Suppressor macrophage (primary cell): ENCODE measurements at places on chromosomes 16 and 17.

DNA sequence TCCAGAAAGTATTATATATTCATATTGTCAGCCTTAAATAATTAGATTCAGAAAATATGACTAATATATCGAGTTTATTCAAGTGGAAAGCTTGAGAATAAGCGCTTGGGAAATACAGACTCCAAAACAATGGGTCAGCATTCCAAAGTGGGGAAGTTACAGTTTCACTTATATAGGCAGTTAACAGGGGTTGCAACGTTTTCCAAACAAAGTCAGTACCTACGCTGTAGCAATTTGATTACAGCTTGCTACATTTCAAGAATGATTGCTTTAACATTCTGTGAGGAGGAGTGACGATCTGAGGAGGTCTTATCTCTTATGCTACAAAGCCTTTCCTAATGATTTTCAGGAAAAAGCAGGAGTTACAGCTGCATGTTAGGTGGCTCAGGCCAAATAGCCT, 34.2 kb upstream of the HS3ST3A1 start:
- DNase-seq: peak; percentile 64

- DNase-seq: no peak
Measured at GRCh38 chr16:75947626-75948239, 221.4 kb upstream of the CPHXL start.

- DNase-seq: no peak
Measured at GRCh38 chr17:28807925-28808634, 34.5 kb downstream of the FAM222B start.

DNA sequence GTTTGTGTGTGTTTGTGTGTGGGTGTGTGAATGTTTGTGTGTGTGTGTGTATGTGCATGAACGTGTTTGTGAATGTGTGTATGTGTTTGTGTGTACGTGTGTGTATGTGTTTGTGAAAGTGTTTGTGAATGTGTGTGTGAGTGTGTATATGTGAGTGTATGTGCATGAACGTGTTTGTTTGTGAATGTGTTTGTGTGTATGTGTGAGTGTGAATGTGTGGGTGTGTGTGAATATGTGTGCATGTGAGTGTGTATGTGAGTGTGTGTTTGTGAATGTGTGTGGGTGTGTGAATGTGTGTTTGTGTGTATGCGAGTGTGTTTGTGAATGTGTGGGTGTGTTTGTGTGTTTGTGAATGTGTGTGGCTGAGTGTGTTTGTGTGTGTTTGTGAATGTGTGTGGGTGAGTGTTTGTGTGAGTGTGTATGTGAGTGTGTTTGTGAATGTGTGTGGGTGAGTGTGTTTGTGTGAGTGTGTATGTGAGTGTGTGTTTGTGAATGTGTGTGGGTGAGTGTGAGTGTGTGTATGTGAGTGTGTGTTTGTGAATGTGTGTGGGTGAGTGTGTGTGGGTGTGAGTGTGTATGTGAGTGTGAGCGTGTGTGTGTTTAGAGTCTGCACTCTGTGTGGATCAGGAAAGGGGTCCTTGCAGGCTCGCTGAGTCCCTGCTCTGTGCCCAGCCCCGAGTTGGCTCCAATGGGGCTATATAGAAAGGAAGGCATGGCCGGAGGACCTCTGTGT, 890 bp upstream of the CD300A start:
- DNase-seq: no peak

DNA sequence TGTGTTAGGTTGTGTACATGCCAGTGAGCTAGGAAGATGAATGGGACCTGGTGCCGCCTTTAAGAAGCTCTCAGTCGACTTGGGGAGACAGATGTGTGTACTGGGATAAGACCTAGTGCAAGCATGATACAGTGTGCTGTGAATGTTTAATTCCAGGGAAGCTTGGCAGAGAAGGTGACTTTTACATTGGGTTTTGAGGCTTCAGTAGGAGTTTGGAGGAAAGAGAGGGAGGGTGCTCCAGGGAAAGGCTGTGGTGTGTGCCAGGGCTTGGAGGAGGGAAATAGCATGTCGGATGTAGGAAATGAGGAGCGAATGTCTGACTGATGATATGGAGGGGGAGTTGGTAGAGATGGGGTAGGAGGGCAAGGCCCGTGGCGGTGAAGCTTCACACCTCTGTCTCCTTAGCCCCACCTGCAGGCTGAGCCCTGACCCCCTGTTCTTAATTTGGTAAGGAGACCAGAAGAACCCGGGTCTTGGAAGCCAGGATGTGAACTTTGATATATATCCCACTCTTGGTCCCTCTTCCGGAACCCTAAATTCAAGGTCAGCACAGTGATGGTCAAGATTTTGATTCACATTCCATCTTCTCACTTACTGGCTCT, 76.6 kb downstream of the PLCG2 start:
- no peak for DNase-seq

- no peak for DNase-seq
Measured at GRCh38 chr17:885971-886571, 93.5 kb downstream of the NXN start.

DNA sequence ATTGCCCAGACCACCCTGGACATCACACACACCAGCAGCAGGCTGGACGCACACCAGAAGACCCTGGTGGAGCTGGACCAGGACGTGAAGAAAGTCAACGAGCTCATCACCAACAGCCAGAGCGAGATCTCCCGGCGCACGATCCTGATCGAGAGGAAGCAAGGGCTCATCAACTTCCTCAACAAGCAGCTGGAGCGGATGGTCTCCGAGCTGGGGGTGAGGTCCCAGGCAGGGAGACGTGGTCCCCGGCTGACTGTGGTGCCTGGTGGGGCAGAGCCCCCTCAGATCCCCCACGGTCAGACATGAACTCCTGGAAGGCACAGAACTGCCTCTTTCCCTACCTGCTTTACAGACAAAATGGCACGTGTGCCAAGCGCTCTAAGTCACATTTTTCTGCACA, 16.6 kb upstream of the GAA start:
- DNase-seq: no peak

DNA sequence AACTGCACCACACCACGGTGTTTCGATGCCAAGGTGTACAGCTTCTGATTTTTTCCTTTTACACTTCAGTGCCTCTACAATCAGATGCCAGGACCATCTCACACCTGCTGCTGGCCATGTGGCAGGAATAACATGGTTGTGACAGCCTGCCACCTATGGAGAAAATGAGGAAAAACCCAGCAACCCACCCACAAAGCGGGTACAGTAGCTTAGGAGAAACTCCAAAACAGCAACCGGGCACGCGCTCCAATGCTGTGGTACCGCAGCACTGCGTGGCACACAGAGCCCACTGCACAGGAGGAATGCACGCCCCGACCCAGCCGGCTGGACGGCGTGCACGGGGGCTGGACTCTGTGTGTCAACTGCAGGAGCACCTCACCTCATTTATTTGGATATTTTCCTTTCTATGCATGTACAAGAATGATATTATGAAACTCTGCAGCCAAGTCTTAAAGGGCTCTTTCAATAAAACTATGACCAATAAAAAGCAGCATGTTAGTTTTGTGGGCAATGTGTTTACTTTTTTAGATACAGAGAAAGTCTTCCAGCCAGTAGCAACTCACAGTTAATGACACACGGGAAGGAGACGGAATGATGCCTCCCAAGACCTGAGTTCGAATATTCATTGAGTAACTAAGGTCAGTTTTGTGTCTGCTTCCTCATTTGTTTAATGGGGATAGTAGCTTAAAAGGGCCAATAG, 45.9 kb downstream of the MAP1LC3B start:
- DNase-seq: no peak

- DNase-seq: no peak
Measured at GRCh38 chr16:57071831-57072582, 20.4 kb upstream of the CPNE2 start.

GRCh38 chr16:57137043-57137442, 44.7 kb downstream of the CPNE2 start:
- DNase-seq: no peak

DNA sequence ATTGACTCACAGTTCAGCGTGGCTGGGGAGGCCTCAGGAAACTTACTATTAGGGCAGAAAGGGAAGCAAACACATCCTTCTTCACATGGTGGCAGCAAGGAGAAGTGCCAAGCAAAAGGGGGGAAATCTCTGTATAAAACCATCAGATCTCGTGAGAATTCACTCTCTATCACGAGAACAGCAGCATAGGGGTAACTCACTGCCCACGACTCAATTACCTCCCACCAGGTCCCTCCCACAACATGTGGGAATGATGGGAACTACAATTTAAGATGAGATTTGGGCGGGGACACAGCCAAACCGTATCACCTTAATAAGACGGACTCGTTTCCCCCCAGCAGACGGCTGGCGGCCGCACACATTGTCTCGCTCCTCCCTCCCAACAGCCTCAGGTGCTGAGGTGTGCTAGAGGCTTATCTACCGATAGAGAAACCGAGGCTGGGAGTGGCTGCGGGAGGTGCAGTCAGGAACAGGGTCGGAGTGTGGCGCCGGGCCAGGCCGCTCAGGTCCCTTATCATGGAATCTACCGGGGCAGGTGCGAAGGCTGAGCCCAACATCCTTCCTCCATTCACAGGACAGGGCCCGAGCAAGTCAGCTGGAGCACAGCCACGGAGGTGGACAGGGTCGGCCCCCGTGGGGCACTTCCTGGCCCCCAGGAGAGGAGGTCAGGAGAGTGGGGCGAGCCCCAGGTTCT, 4.9 kb upstream of the ZG16B start:
- no peak for DNase-seq

- no peak for DNase-seq
Measured at GRCh38 chr17:77354670-77355455, 214.1 kb downstream of the SEC14L1 start.

- DNase-seq: no peak
Measured at GRCh38 chr17:78396441-78397337, 18.2 kb downstream of the PGS1 start.

- no peak for DNase-seq
Measured at GRCh38 chr16:72317446-72317845, 145.5 kb upstream of the PMFBP1 start.

GRCh38 chr17:2335726-2336214, 487 bp downstream of the TSR1 start:
- peak; percentile 30 for DNase-seq

GRCh38 chr16:70647441-70648359, 1.3 kb downstream of the IL34 start:
- DNase-seq: no peak

GRCh38 chr17:40793832-40794231, 5.9 kb downstream of the KRT28 start:
- no peak for DNase-seq

- no peak for DNase-seq
Measured at GRCh38 chr16:81440888-81441761, 3.5 kb upstream of the CMIP start.

- peak; percentile 91 for DNase-seq
Measured at GRCh38 chr16:80804526-80805383, at the start of gene CDYL2. Gene CDYL2, minus strand, starts transcription at chr16:80804598. Its CDS starts 425 bp downstream, at chr16:80804173.

- DNase-seq: peak; percentile 23
Measured at GRCh38 chr16:55323637-55324271, at the start of gene IRX6. Gene IRX6, plus strand, starts transcription at chr16:55324203. Its CDS starts 889 bp downstream, at chr16:55325092.

DNA sequence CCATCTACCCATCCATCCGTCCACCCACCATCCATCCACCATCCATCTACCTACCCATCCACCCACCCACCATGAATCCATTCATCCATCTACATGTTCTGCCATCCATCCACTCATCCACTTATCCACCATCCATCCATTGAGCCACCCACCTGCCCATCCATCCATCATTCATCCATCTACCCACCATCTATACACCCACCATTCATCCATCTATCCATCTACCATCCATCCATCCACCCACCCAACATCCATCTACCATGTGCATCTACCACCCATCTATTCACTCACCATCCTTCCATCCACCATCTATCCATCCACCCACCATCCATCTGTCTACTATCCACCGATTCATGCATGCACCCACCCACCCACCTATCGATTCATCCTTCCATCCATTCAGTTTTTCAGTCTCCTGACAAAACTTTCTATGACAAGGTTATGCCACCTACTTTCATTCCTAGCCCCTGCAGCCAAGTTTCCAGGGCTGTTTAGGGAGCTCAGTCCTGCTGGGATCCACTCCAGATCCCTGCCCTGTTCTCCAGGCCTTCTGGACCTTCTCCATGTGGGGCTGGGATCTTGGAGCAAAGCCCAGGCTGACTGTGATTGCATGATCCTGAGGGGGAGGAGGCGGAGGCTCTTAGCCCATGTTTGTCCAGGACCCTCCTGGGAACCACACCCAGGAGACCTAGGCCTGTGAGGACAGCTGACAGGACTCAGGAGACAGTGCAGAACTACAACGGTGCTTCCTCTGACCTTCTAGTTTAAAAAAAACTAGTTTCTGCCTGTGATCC, 27.4 kb downstream of the BCO1 start:
- DNase-seq: no peak

- DNase-seq: no peak
Measured at GRCh38 chr16:48121276-48121675, 34.5 kb downstream of the ABCC12 start.

DNA sequence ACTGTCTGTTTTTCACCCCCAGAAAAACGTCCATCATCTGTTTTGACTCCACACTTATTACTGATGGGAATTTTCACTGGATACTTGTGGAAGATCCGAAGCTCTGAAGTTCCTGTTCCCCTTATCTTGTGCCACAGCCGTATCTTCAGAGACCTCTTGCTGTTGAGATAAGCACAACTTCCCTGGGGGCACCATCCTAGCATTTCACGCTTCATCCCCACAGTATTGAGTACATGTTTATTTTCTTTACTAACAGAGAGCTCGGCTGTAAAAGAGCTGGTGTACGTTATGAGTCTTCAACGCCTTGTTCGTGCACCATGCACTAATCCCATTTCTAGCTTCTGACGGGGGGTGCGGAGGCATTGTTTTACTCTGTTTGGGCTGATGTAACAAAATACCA, 813.6 kb upstream of the EEF2KMT start:
- no peak for DNase-seq

DNA sequence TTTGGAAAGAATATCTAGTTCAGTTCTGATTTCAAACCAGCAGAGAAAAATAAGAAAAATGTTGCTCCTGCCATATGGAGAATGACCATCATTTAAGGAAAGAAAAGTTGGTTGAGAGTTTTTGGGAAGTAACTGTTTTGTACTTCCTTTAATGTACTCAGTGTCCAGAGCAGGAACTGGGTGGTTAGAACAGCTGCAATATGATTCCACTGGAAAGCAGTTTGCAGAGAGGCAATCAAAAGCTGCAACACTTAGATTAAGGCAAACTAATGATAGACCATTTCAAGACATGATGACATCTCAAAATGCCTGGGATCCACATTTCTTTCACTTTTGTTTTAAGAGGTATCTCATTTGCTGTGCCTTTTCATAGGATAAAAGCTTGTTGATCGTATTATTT, 313.3 kb upstream of the HSBP1 start:
- no peak for DNase-seq

DNA sequence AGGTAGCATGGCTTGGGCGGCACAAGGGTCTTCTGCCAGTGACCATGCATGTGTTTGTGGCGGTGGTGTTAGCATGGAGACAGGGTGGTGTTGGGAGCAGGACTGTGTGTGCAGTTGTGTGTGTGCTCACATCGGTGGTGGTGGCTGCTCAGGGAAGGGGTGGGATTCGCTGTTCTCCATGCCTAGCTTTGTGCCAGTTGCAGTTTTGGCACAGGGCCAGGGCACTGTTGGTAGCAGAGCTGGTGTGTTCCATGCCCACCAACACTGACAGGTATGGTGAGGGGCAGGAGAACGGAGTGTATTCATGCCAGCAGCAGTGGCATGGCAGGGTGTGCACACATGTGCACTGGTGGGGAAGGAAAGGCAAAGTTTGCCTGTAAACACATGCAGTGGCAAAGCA, 77.3 kb upstream of the TEKT1 start:
- DNase-seq: no peak
